ENCODE measurements at places on chromosomes 1 and 21.

DNA sequence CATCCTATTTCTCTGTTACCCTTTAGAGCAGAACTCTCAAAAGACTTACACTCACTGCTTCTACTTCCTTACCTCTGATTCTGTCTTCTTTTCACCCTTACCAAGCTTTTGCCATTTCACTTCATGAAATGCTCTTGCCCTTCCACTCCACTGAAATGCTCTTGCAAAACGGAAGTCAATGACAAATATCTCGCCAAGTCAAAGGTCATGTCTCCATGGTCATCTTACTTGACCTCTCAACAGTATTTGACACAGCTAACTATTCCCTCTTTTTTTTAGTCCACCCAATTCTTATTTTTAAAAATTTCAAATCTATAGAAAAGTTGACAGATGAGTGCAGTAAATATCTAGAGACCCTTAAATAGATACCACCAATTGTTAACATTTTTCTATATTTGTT is 107.7 kb downstream of the OLFML2B start:
- DNase-seq, result no peak

GRCh38 chr1:154994269-154994587 is 842 bp downstream of the LENEP start:
- no peak for DNase-seq

GRCh38 chr1:115227346-115228082 is 110.5 kb downstream of the NGF start:
- DNase-seq, result no peak

GRCh38 chr1:8746554-8746953 is 70.9 kb downstream of the RERE start:
- no peak for DNase-seq

GRCh38 chr1:241675983-241676382 is 23.9 kb downstream of the WDR64 start:
- no peak for DNase-seq

- DNase-seq, result no peak
Measured at GRCh38 chr1:9659328-9659727, 7.8 kb downstream of the PIK3CD start.

DNA sequence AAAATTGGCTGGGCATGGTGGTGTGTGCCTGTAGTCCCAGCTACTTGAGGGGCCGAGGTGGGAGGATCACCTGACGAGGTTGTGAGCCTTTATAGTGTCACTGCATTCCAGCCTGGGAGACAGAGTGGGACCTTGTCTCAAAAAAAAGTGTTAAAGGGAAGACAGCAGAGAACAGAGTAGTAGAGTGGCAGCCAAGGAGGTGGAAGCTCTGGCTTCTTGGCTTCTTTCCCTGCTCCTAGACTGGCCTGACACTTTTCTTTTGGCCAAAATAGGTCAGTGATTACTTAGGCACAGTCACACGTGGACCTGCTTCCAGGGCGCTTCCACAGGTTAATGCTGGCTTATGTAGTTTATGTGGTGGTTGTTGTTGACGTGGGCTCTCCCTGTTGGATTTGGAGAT is 3.2 kb downstream of the DIP2A start:
- no peak for DNase-seq

GRCh38 chr1:246724731-246725095 is 504 bp downstream of the SCCPDH start:
- no peak for DNase-seq

- no peak for DNase-seq
Measured at GRCh38 chr1:72101840-72102632, 180.3 kb downstream of the NEGR1 start.

- no peak for DNase-seq
Measured at GRCh38 chr1:54156986-54157385, 4.2 kb upstream of the CDCP2 start.

Data from head of caudate nucleus (tissue), 42 donors.